Type B pancreatic cell (in vitro differentiated cells): ENCODE measurements at places on chromosomes 6 and 20. TPM values are rescaled to one million over a fixed set of nuclear protein-coding genes. Genes with fewer than 3 reads are reported as not detected.
A peak's percentile ranks its signal among the peaks of the same experiment; 100 is the strongest.

- DNase-seq, result no peak
- H3K36me3 ChIP-seq, result no peaks in the 10 kb centered on the region
- H3K27ac ChIP-seq, result no peak overlapping the region
- H3K4me3 ChIP-seq, result no peak overlapping the region
- peaks cover 25% of the 10 kb centered on the region for H3K4me1 ChIP-seq
Measured at GRCh38 chr20:36126836-36127527, 27.6 kb upstream of the EPB41L1 start.

DNA sequence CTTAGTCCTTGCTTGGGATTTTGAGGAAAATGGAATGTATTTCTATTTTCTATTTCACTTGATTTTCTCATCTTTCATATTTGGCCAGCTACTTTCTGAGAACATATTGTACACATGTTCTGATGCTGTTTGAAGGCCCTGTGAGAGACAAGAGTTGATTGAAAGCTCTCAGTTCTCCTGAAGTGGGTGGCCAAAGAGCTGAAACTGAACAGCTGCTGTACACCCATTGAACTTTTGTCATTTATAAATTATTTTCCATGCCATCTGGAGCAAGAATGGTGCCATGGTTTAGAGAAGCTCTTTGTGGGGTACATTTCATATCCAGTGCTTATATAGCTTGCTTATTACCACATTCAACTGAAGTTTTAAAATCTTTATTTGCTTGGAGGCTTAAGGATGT is 298.3 kb downstream of the PRL start:
- no peak overlapping the region for H3K4me3 ChIP-seq
- H3K27ac ChIP-seq, result peak overlapping the region; percentile 46
- peaks cover 53% of the 10 kb centered on the region for H3K4me1 ChIP-seq
- H3K27me3 ChIP-seq, result no peaks in the 10 kb centered on the region
- H3K36me3 ChIP-seq, result peaks cover 8% of the 10 kb centered on the region
- DNase-seq, result no peak

DNA sequence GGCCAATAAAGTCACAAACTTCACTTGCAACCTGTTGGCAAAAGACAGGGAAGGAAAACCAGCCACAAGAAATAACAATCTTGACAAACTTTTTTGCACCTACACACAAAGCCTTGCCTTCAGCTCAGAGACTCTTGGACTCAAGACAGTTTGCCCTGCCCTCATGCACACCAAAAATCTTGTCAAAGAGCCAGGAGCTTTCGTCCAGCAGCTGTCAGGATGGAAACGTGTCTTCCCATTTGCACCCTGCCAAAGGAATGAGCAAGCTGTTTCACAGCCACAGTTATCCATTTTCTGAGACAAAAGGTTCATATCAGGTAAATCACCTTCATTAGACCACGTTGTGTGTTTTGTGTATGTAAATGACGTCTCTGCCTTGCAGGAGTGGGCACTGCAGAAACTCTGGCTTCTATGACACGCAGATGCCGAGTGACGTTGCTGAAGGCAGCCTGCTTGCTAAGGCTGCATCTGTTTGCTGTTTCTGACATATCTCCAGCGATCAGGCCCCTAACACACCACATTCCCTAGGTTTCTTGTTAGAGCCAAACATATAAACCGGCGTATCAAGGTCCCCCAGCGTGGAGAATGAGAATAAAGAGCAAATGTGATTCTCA is 193.4 kb downstream of the SYNDIG1 start:
- peaks cover 12% of the 10 kb centered on the region for H3K27me3 ChIP-seq
- no peak overlapping the region for H3K4me3 ChIP-seq
- H3K36me3 ChIP-seq, result peaks cover 3% of the 10 kb centered on the region
- no peak overlapping the region for H3K27ac ChIP-seq
- DNase-seq, result no peak

DNA sequence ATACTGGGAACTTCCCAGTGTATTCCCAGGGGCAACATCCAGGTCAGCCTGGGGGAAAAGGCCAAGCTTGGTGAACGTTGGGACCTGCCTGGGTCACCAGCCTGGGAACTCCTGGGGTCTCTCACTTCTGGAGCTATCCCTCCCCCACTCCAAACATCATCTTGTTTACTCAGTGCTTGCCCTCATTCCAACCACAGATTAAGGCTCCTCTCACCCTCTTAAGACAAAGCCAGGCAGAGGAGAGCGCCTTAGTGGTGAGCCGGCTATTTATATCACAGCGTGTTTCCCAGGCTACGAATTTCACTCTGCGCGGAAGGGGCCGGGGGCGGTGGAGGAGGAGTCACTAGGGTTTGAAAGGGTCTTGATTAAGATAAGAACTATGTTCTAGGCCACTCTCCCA is 12.1 kb downstream of the PRPH2 start:
- H3K4me3 ChIP-seq, result no peak overlapping the region
- no peak for DNase-seq
- peaks cover 10% of the 10 kb centered on the region for H3K4me1 ChIP-seq
- no peaks in the 10 kb centered on the region for H3K27me3 ChIP-seq

DNA sequence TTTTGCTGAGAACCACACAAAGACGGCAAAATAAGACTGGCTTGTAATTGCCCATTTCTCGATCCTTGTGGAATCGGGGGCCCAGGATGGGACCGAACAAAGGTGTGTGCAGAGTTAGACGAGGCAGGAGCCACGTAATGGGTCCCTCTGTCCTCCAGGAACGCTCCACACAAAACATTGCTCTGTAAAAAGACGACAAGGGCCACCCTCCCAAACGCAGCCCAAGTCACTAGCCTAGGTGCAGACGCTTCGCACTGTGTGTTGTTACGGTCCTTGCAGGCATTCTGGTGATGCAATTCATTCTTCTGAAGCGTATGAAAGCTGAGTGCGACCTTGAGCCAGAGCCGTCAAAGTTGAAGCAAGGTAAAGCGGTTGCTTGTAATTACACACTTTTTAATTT is 363.4 kb downstream of the TAF4 start:
- H3K27me3 ChIP-seq, result no peaks in the 10 kb centered on the region
- peaks cover 5% of the 10 kb centered on the region for H3K4me1 ChIP-seq
- H3K36me3 ChIP-seq, result no peaks in the 10 kb centered on the region
- H3K27ac ChIP-seq, result no peak overlapping the region
- no peak overlapping the region for H3K4me3 ChIP-seq

HAO1 gene
- total RNA-seq, result not detected in 2 replicates
